ENCODE measurements at places on chromosomes 3 and 15.

DNA sequence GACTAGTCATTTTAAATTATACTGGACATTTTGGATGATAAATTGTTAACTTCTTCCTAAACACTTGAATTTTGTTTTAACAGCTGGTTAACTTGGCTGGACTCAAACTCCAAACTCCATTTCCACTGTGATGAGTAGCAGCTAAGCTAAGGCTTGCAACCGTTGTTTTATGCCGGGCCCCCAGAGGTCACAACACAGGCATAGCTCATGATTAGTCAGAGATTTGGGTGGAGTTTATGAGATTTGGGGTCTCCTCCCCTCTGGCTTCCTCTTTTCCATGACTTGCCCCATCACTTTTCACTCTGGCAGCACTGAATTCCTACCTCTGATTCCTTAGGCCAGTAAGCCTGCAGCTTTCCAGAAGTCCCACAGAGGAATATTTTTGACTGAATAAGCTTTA, 12.8 kb downstream of the THAP10 start:
- DNase-seq, result no peak

DNA sequence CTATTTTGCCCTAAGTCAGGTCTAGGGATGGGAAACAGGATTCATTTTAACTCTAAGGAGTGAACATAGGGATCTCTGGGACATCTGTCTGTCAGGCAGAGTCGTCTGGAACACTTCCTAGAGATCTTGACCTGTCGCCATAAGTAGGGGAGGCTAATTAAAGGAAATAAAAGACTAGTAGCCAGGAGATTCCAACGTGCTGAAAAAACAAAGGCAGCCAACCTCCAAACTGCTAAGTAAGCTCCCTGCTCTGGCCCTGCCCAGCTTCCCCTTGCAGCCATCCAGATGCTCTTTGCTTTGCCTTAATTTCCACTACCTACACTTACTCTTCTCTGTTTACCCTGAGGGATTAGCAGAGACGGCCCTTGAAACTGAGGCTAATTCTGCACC, 18.4 kb upstream of the TSEN2 start:
- DNase-seq, result no peak

DNA sequence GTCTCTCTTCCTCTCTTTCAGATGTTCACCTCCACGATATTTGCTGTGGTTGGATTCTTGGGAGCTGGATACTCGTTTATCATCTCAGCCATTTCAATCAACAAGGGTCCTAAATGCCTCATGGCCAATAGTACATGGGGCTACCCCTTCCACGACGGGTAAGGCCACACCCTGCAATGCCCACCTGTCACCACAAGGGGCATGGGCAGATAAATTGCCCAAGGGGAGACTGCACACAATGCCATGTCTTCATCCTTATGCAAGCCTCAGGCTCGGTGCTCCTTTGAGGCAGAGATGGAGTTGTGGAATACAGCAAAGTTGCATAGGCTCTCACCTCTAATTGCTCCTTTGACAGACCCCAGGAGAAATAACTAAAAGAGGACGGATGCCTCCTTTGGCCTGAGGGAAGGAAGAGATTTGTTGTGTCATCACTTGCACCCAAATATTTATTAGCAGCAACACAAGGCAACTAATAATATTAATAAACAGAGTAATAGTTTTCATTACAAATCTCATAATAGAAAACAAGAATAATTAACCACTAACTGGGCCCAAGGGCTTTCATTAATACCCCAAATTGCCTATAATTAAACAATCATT, 13.2 kb downstream of the TM4SF4 start:
- no peak for DNase-seq

GRCh38 chr3:191324936-191325335, 4.3 kb upstream of the CCDC50 start:
- DNase-seq, result no peak

DNA sequence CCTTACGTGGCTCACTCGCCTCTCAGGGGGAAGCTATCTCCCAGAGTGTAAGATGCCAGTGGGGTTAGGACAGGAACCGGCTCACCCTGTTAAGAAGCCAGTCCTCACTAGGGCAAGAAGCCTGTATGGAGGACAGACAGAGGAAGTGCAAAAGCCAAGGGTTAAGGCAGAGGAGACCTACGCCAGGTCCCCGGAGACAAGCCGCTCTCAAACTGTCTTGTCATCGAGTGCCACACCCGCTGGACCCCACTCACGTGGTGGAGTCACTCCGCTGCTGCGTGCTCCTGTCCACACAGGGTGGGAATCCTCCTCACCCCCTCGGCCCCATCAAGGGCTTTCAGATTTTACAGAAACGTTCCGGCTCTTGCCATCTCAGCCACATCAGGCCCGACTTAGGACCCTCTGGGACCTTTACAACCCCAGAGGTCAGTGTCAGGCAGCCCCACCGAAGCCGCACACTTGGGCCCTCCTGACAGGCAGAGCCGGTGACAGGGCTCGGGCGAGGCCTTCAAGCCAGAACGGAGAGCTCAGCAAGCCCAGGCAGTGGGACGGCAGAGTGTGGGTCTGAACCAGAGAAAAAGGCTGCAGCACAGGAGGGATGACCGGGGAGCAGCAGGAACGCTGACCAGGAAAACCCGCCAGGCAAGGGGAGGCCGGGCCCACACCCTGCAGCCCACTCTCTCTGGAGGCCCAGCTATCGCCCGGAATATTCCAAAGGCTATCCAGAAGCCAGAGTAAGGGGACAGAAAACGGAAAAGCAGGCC, 61.7 kb downstream of the XXYLT1 start:
- DNase-seq, result no peak

DNA sequence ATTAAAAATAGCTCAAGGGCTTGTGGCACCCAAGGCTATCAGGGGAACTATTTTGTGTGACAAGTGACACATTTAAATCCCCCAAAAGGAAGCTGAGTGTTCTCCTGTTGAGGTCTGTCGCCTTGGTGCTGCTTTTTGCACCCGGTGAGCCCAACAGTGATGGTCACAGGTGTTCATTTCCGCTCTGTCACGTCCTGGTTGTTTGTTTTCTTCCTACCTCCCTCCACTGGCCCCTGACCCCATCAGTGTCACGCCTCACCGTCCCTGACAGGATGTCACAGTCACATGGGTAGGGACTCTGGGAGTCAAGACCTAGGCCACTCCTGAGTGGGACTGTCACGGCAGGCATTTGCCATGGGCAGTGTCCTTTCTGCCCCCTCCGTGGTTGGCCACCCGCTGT, 11.2 kb downstream of the SLCO3A1 start:
- no peak for DNase-seq

DNA sequence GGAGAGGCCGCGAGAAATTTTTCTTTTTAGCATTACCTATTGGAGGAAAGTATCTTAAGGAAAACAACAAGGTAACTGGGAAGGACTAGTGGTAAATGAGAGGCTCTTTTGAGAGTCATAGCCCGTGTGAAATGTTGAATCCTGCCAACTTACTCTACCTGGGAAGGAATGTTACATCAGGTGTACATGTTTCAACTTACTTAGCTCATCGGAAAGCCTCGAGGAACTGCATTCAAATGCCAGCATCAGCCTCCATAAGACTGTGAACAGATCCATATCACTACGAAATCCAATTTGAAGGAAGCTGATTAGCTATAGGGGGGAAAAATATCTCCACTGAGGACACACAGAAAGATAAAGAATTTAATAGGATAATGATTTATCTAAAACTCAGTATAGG, 72.3 kb upstream of the PDZRN3 start:
- DNase-seq, result no peak

DNA sequence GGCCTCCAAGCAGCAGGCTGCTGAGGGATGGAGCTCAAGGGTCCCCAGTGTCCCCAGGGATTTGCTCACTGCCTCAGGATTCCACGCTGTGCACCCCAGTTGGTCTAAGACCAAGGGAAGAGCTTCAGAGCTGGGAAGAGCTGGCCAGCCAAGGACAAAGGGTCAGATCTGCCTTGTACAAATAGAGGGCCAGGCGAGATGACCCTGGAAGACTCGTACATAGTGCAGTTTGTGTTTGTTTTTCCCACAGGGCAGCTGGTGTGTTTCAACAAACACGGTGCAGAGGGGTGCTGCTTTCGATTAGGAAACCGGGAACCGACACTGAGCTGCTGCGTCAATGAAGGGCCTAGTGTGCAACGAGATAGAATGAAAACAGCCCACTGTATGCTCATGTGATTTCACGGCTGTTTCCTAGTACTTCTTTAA, 56.1 kb upstream of the TRPM1 start:
- DNase-seq, result no peak

DNA sequence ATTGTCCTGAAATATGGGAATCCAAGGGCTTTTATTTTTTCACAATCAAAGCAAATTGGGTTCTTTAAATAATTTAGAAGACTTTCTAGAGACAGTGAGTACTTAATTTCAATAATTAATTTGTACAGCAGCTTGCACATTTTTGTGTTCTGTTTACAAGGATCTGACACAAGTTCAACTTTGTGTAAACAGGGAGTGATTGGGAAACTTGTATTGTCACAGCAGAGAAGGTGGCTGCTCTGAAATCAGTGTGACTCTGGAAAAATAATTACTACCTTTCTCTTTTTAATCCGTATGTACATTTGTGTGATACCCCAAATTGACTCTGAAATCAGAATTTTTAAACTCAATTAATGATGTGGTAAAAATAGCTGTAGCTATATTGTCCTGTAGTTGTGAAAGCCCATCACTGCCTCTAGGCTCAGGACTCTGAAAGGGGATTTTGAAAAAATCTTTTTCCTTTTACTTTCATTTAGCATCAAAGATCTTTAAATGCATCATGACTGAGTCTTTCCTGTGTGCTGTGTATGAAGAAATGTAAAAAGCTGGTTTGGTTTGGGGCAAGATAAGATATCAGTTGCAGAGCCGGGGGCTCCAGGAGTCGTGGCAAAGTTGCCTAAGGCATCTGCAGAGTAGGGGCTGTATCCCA, 45.1 kb downstream of the MFSD1 start:
- DNase-seq, result no peak

GRCh38 chr3:136250903-136251460, 842 bp downstream of the PCCB start:
- DNase-seq, result no peak

GRCh38 chr3:159938714-159939113, 49.9 kb upstream of the IL12A start:
- no peak for DNase-seq

GRCh38 chr3:43641306-43642114, 19.7 kb upstream of the ANO10 start:
- no peak for DNase-seq

- no peak for DNase-seq
Measured at GRCh38 chr3:125582707-125583106, 12.6 kb downstream of the OSBPL11 start.

DNA sequence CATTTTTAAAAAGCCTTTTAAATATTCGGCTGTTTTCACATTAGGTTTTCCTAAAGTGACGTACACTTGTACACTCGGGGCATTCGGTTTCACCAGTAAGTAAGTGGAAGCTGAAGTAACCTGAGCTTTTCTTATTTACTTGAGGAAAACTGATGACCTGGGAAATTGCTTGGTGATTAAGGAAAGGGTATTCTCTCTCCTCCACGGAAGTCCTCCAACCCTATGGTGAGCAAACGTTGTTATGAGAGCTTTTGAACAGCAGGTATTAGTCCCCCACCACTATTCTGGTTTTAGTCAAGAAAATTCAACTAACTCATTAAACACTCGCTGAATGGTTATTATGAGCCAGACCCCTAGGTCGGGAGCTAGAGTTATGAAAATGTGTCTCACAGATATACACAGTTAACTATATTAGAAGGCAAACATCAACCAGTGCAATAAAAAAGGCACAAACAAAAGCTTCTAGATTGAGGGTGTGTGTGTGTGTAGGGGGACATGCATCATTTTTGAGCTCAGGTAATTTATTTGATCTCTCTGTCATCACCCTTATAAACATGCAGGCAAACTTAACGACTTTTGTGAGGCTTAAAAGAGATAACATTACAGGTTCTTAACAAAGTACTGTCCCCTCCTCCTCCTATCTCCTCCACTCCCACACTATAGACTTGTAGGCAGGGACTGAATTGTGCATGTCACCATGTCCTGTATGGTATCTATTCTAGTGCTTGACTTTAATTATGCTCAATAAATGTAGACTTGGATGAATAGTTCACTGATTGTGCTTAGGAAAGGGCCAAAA, 143.3 kb upstream of the MB21D2 start:
- no peak for DNase-seq

GRCh38 chr3:195214381-195214780, 56.6 kb downstream of the XXYLT1 start:
- no peak for DNase-seq

GRCh38 chr3:170368921-170369320, 11.4 kb downstream of the SKIL start:
- no peak for DNase-seq

GRCh38 chr15:85125056-85125661, 143.5 kb downstream of the PDE8A start:
- no peak for DNase-seq

GRCh38 chr3:158731938-158732855, at the start of gene RARRES1:
TSS of gene RARRES1 (minus strand) at chr3:158732457. CDS start at chr3:158732415, 42 bp downstream.
- no peak for DNase-seq

GRCh38 chr3:186476044-186476468, 68.1 kb downstream of the CRYGS start:
- no peak for DNase-seq

DNA sequence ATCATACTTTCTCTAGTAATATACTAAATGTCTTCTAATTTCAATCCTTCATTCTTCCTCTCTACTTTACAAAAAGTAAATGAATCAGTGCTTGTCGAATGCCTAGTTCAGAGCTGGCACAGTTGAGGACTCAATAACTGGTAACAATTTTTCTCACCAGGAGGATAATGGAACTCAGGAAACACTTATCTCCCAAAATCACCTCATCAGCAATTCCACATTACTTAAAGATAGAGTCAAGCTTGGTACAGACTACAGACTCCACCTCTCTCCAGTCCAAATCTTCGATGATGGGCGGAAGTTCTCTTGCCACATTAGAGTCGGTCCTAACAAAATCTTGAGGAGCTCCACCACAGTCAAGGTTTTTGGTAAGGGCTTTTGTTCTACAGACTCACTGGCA, 16.3 kb downstream of the ZBED2 start:
- no peak for DNase-seq

DNA sequence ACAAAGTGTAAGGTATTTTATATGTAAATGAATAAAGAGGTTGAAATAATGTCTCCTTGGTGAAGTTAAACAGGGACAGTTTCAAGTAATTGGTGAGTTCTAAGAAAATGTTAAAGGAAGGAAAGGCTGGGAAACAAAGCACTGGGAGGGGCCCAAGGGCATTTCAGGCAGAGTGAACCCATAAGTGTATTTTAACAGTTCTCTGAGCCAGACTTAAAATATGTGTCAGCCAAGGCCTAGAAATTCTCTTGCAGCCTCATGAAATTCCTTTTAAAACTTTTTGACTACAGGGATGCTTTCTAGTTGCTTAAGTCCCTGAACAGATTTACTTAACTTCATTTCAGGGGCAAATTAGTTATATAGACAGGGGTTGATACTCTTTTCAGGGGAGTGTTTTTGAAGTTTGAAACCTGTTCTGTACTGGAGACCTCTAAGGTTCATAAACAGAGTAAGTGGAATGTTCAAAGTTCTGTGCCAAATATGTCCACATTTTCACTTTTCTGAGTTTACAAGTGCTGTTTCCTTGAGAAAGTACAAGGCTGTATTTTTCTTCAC, 77.6 kb downstream of the GALK2 start:
- DNase-seq, result no peak

DNA sequence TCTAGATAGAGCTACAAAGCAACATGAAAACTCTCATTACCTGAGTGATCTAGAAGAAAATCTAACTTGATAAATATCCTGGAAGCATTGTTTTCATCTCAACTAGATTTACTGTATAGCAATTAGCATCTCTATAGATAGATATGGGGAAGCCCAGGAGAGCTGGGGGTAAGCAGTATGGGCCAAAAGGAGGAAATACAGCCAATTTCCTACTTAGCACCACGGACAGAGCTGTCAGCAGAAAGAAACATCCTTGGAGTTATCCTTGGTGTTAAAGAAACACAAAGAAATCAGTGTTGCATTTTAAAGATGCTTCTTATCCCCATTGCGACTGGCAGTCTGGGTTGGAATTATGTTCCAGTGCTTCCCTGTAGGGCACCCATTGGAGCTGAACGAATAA, 126.2 kb downstream of the TIGIT start:
- DNase-seq, result no peak

All from stimulated activated CD8-positive, alpha-beta memory T cell treated with anti-CD3 and anti-CD28 coated beads, Interleukin-4, amount 100 ng/mL, for 1 hour (primary cell).